NCI-H1694 treated with DMSO at 0.1 percent for 48 hours (cell line): ENCODE measurements at places on chromosomes 16 and 17.

GRCh38 chr17:81928544-81929252 lies 1.2 kb upstream of the MAFG start:
- DNase-seq, result no peak

DNA sequence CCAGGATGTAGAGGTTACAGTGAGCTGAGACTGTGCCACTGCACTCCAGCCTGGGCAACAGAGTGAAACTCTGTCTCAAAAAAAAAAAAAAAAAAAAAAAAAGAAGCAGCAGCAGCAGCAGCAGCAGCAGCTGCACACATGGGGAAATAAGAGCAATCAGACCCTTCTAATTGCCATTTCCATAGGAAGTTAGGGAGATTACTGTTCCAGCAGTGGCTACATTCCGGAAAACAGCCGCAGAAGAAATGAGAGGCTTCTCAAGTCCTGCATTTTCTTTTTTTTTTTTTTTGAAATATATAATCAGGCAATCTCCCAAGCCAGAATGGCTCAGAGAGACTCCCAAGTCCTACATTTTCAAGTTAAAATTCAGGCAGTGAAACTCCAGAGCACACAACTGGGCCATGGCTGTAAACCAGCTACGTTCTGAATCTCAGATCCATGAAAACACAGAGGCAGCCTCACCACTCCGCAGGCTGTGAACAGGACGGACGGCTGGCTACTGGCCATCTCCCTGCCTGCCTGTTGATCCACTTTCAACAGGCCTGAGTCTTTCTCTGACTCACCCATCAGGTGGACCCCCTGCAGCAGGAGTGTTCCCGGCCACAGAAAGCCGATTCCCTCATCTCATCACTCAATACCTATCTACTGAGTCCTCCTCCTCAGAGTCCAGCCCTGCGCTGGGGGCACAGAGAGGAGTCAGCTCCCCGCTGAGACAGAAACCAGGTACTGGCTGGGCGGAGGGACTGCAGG lies 15.0 kb downstream of the TRPV1 start:
- DNase-seq, result no peak

DNA sequence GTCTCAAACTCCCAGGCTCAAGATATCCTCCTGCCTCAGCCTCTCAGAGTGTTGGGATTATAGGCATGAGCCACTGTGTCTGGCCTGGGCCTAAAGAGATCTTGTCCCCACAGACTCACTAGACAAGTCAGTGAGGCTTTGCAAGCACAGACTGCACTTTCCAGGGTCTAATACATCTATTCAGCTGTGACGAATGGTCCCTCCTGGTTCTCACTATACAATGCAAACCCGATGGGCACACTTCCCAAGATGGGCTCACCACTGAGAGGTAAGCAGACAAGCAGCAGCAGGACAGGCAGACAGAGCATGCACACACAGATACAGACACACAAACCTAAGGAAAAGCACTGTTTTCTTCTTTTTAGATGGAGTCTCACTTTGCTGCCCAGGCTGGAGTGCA lies 8.8 kb downstream of the MBTPS1 start:
- no peak for DNase-seq

DNA sequence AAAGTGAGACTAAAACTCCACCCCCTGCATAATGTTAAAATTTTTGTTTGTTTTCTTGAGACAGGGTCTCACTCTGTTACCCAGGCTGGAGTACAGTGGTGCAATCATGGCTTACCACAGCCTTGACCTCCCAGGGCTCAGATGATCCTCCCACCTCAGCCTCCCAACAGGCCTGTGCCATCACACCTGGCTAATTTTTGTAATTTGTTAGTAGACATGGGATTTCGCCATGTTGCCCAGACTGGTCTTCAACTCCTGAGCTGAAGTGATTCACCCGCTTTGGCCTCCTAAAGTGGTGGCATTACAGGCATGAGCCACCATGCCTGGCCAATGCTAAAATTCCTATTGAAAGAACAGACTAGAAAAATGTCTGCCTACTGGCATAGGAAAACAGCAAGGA lies 103.8 kb downstream of the TRIM37 start:
- no peak for DNase-seq

DNA sequence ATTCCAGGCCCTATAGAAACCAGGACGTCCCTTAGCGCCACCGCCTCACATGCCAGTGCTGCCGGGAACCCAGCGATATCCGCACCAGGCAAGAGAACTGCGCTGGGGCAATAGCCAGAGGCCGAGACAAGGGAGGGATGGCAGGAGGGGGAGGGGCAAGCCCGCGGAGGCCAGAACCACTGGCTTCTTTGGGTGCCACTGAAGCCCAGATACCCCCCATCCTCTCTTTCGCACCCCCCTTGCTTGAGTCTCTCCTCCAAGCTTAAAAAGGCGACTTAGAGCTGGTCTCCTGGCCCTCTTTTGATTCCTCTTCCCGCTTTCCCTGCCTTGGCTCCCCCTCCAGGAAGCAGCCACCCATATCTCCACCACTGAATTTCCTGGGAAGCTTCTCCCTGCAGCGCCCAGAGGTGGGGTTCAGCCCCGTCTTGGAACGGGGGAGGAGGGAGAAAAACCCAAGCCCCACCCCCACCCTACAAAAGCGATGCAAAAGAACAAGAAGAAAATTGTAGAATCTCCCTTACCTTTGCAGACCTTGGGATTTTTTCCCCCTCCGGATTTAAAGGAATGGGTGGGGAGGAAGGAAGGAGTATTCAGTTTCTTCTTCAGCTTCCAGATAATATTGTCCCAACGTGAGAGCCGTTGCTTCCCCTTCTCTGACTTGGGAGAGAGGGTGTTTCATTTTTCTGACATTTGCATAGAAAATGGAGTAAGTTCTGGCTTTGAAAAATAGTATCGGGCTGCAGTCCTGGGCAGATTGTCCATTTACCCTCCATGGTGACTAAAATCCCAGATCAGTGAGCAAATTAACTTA lies 622 bp downstream of the HOXB6 start:
- no peak for DNase-seq

- DNase-seq, result no peak
Measured at GRCh38 chr17:1847191-1847590, 17.4 kb downstream of the RPA1 start.

DNA sequence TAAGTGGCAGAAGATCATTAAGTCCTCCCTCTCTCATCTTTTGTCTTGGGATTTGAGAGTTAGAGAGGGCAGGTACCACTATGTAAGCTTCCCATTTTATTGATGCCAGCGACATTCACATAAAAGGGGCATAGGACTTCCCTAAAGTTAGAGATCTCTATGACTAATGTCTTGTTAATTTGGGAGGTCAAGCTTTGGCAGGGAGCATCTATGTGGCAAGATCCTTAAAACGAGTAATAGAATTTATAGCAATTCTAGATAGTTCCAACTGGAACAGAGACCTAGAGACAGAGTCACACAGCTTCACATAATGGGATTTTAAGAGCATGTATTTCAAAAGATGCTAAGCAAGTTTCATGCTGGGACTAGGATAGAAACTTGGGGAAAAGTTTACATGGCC lies 308.0 kb downstream of the MAP2K6 start:
- DNase-seq, result no peak
